Activated T-cell treated with anti-CD3 and anti-CD28 coated beads, Interleukin-2, amount 50 U/mL, for 4 hours (primary cell): ENCODE measurements at places on chromosomes 3 and 15. TPM values are rescaled to one million over a fixed set of nuclear protein-coding genes. Genes with fewer than 3 reads are reported as not detected.

DNA sequence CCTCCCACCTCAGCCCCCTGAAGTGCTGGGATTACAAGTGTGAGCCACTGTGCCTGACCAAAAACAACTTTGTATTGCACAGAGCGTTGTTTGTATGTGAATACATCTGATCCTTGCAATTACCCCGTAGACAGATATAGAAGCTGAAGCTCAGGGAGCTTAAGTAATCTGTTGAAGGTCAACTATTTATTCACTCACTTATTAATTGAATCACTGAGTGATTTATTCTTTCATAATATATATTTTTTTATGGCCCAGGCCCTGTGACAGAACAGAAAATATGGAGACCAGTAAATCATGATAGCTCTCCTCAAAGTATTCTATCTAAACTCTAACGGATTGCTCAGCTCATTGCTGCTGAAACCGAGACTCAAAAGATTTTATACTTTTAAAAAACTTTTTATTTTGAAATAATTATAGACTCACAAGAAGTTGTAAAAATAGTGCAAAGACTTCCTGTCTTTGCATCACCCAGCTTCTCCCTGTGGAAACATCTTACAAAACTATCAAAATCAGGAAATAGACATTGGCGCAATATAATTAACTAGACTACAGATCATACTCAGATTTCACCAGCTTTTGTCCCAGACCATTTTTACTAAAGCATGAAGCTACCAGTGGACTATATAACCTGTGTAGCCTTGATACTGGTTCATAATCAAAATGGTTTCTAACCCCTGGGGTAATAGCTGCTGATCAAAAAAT is 466.1 kb downstream of the PDCD6IP start:
- DNase-seq: no peak

- no peak for DNase-seq
Observed at GRCh38 chr15:47987908-47988532, 132.8 kb upstream of the SLC24A5 start.

- no peak for DNase-seq
Observed at GRCh38 chr15:60043744-60044435, 39.8 kb downstream of the FOXB1 start.

DNA sequence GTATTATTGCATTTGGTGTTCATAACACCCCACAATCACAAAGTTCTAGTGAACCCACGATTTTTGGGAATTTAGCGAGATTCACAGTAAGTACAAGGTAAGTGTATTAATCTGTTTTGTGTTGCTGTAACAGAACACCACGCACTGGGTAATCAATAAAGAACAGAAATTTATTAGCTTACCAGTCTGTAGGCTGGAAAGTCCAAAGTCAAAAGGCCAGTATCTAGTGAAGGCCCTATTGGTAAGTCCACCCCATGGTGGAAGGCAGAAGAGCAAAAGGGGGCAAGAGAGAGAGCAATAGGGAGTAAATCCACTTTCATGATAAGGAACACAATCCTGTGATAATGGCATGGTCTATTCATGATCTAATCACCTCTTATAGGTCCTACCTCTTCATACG is 190.3 kb upstream of the KCNMB2 start:
- DNase-seq: no peak

DNA sequence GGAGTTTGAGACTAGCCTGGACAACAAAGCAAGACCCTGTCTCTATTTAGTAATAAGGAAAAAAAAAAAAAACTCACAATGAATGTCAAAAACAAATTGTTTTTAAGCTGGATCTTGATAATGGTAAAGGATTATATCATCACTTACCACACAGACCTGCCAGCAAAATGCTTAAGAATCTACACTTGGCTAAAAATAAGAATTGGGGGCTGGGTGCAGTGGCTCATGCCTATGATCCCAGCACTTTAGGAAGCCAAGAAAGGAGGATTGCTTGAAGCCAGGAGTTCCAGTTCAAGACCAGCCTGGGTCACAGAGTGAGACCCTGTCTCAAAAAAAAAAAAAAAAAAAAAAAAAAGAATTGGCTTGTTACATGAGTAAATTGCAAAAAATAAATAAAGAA is 31.0 kb downstream of the ACAP2 start:
- no peak for DNase-seq

DNA sequence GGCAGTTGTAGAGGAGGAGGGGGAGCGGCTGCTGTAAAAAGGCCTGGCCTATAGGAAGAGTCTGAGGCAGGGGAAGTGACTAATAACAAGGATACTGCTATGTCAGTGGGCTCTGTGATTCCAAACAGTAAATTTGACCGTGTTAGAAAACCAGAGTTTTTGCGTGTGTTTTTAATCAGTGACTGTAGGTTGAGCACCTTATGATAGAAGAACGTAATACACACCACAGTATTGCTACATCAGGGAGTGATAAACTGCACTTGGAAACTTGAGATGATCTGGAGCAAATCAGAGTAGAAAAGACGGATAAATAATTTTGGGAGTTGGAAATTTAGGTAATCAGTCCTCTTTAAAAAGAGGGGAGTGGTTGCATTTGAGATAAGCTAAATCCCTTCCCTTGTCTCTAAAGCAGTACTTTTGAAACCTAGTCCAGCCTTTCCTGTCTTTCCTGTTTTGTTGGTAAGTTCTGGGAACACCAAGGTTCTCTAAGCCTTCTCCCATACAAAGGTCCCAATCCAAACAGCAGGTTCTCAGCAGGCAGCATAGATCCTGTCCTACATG is 130.5 kb upstream of the NR2E3 start:
- no peak for DNase-seq

DNA sequence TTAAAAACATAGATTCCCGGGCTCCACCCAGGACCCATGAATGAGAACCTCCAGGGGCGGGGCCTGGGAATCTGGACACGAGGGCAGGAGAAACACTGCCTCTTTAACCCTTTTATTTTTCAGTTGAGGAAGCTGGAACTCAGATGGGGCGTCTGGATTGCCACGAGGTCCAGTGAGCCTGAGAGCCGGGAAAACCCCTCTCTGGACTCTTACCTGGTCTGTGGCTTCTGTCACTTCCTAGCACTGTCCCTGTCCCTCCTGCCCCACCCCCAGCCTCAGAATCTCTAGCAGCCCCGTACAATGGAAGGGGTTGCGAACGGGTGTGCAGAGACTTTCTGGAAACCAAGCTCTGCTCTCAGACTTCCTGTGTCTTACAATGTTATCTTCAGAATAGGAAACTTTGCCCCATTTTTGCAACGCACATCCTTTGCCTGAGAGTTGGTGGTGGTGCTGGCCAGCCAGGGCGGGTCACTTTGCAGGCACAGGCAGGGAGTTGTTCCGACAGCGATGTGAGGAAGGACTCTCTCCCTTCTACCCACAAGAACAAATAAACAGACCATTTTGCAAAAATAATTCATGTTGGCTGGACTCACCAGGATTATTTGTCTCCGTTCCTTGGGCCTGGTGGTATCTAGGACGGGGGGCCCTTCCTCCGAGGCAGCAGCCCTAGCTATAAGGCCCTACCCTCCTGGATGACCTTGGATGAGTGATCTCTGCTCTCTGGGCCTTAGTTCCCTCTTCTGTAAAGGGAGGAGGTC is 59.1 kb downstream of the SMAD6 start:
- no peak for DNase-seq

- DNase-seq: no peak
Observed at GRCh38 chr3:36562945-36563344, 182.6 kb downstream of the STAC start.

DNA sequence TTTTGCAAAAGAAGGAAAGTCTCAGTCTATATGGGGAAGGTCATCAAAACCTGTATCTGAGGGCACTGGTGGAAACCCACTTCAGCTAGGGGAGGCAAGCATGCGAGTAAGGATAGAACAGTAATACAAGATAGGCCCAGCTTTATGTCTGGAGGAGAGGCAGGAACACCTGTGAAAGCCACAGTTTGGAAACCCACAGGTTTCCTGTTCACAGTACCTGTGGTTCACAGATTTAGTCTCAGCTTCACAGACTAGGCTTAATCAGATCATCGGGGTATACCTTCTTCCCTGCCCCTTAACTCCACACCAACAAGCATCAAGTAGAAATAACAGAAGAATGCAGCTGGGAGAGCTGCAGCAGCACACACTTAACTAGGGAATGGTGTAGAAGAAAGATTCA is 36.2 kb downstream of the C2CD4B start:
- DNase-seq: no peak

DNA sequence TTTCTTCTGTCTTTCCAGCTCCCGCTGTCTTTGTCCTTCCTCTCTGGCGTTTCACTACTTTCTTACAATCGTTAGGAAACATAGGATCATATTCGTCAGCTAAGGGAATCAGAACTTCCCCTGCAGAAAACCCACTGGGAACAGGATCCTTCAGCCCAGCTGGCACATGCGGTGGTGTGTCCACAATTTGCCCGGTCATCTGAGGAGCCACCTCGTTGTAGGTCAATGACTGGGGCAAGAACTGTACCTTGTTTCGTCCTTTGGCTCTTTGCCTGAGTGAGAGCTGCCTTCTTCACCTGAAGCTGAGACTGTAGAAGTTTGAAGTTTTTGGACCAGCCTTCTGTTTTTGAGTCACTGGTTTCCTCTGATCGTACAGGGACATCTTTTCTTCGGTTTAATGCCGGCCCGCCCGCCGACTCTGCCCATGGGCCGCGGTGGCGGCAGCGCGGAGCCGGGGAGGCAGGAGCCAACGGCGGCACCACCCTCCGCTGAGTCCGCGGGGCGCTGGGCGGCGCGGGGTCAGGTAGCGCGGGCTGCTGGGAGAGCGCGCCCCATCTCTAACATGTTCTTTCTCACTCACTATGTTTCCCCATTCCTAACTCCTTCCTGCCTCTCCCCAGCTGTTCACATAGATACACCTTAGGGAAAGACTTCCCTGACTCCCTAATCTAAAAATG is 214.1 kb upstream of the NANOGP8 start:
- no peak for DNase-seq

- no peak for DNase-seq
Observed at GRCh38 chr15:97522347-97522746, 438.2 kb upstream of the ARRDC4 start.

DNA sequence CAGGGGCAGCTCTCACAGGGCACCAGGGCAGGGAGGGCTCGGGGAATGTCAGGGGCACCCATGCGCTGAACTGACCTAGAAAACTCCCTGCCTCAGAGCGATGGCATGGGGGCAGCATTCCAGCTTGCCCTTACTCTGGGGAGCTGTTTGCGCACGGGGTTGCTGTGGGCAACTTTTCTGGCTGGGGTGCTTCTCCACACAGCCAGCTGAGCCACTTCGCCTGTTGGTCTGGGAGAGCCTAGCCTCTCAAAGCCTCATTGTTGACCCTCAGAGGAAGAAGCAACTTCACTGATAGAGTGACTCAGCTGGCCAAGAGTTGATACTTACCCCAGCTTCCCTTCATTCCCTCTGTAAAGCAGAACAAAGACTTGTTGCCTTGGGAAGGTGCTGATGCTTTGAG is 42.6 kb upstream of the MRPS22 start:
- DNase-seq: no peak

DNA sequence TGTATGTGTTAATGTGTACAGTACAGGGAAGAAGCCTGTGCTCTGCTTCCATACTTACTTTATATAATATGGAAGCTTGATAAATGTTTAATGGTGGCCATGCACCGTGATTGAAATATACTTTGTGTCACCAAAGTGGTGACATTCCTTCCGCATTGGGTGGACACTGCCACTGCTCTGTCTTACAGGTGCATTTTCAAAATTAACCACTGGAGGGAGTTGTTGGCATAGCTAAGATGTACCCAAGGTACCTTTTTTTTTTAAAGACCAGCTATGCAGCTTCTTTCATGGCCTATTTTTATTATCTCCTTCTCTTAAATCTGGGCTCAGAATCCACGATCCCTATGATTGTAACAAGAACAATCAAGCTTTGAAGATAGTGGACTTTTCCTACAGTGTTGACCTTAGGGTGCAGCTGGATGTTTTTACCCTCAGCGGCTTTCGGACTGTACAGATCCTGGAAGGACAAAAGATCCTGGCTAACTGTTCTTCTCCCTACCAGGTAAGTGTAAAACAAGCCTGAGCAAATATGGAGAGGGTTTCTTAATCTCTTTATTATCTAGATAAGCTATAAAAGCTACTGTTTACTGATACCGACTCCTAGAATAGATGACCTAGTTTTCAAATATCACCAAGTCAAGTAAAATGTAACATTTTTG is 21.6 kb upstream of the PAK6 start:
- DNase-seq: peak; percentile 20

GRCh38 chr3:120601554-120601953 is 5.4 kb downstream of the NDUFB4 start:
- DNase-seq: no peak

DNA sequence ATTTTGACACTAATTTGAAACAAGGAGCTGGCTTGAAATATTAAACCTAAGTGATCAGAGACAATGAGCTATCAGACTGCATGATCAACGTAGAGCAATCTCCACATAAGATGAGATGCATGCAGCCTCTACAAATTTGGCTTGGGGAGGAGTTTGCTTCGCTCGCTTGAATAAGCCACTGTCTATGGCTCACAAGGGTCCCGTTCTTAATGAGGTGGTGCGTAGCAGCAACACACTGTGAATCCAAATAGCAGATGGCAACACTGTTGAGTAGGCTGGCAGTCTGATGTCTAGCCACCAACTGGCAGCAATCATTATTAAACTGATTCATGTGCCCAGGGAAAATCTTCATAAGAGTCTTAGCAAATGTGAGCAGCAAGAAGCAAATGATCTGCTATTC is 125.4 kb upstream of the CCDC54 start:
- DNase-seq: no peak

DNA sequence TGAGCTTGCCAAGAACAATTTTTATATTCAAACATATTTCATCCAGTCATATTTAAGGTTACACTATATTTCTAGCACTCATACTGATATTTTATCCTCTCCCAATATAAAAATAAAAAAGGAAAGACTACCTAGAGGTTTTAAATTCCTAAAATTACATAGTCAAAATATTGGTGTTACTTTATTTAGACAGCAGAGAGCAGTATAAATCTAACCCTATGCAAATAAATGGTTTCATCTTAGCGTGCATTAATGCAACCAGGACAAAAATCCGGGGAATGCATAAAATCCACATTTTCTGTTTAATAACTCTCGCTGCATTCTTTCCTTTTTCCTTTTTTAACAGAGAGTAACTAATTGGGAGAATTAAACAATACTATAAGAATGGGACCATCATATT is 1447.4 kb upstream of the ALCAM start:
- DNase-seq: no peak

GRCh38 chr3:41700155-41700554 is 261.7 kb downstream of the ULK4 start:
- DNase-seq: no peak

DNA sequence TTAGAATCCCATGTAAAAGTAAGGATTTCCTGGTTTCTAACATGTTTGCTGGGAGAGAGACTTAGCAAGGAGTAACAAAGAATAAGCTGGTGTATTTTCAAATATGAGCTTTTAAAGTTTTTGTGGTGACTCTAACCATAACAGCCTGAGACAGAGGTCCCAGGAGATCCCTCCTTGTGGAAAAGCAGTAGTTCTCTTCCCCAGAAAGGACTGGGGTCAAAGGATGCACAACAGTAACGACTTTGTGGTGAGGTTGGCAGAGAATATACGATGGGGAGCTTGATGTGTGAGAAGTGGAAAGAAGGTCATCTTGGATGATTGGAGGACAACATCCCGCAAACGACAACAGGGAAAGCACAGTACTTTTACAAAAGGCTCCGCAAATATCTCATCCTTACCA is 38.2 kb downstream of the ABHD5 start:
- DNase-seq: no peak

PEX5L gene
- total RNA-seq: not detected

PLSCR5 gene
- total RNA-seq: not detected

BNC1 gene
- not detected for total RNA-seq

C15orf39 gene
- total RNA-seq: 62.0 TPM

MYO5C gene
- 0.61 TPM for total RNA-seq

IL16 gene
- 57.6 TPM for total RNA-seq
